ENCODE measurements at places on chromosomes 4 and X. TPM values are rescaled to one million over a fixed set of nuclear protein-coding genes. Genes with fewer than 3 reads are reported as not detected.
A peak's percentile ranks its signal among the peaks of the same experiment; 100 is the strongest.

ZXDA gene
- total RNA-seq = 0.16 TPM

SEC24B gene
- total RNA-seq = 50.7 TPM

FAM114A1 gene
- 55.6 TPM for total RNA-seq

EDNRA gene
- 140 TPM for total RNA-seq

DNA sequence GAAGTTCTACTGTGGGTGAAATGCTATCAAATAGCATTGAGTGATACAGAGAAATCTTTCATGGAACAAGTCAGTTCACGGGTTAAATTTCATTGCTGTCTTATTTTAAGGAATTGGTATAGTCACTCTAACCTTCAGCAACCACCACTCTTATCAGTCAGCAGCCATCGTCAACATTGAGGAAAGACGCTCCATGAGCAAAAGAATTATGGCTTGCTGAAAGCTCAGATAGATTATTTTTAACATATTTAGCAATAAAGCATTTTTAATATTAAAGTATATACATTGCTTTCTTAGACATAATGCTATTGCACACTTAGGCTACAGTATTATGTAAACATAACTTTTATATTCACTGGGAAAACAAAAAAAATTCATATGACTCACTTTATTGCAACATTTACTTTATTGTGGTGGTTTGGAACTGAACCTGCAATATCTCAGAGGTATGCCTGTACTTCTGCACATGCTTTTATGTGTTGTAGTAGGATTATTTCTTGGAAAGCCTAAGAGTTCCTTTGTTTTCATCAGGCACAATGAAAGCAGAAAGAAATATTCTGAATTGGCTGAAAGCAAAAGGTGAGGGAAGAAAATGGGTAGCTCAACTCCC is 586.7 kb downstream of the GBA3 start:
- DNase-seq = no peak
- H3K4me3 ChIP-seq = no peak overlapping the region
- H3K27me3 ChIP-seq = peaks cover 2% of the 10 kb centered on the region

DNA sequence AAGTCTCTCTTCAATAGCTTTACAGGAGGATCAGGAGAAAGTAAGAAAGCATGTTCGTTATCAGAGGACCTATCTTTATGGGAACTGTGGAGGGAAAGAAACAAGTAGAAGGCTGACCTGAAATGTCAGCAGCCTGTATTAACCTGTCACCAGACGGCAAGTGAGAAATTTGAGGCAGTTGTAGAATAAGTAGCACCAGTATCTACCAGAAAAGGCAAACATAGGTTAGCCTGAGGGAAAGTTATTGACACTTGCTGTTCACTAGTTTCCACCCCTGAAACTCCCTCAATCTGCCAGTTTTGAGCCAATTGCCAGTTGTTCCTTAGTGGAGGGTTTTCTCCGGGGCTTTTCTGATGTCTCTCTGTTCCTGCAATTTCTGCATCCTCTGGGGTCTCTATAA is 36.4 kb downstream of the ZNF81 start:
- no peak for DNase-seq
- no peaks in the 10 kb centered on the region for H3K4me1 ChIP-seq
- H3K27me3 ChIP-seq = no peaks in the 10 kb centered on the region
- H3K36me3 ChIP-seq = peaks cover 16% of the 10 kb centered on the region
- H3K4me3 ChIP-seq = no peak overlapping the region

GRCh38 chrX:75748431-75748830 is 36.6 kb downstream of the MAGEE2 start:
- H3K27me3 ChIP-seq = no peaks in the 10 kb centered on the region
- peak overlapping the region; percentile 33 for H3K4me3 ChIP-seq
- DNase-seq = no peak
- no peak overlapping the region for H3K27ac ChIP-seq
- peaks cover 17% of the 10 kb centered on the region for H3K36me3 ChIP-seq
- peaks cover 4% of the 10 kb centered on the region for H3K4me1 ChIP-seq

- H3K4me1 ChIP-seq = no peaks in the 10 kb centered on the region
- H3K27ac ChIP-seq = no peak overlapping the region
- H3K4me3 ChIP-seq = no peak overlapping the region
Measured at GRCh38 chrX:146433771-146434170, 375.8 kb upstream of the CXorf51B start.

DNA sequence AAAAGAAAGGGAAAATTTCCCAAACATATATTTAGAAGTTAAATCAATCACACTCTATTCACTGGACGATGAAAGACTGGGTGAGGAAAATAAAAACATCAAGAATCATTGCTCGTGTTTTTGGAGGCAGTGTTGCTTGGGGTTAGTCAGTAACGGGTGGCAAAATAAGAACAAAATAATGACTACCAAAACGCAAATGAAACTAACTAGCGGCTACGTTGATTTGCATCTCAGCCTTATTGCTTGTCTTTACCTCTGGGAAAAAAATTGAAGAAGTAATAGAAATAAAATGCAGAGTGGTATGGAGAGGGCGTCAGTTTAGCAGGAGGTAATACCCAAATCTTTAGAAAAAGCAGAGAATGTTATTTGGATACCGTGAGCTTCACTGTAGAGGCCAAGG is 86.4 kb upstream of the SORBS2 start:
- H3K27me3 ChIP-seq = peaks cover 16% of the 10 kb centered on the region
- DNase-seq = no peak
- H3K4me3 ChIP-seq = no peak overlapping the region

DNA sequence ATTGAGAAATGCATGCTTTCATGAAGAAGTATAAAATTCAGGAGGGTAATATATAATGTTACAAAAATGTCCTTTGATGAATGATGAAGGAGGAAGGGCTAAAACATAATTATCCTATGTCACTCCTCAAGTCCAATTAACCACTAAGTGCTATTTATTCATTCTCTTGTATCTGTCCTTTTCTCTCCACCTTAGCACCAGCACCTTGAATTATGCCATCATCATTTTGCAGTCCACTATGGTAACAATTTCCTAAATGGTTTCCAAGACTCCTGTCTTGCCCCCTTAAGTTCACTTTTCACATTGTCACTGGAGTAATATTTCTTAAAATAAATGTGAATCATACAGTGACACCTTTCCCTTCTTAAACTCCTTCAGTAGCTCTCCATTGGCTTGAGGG is 756.3 kb downstream of the STPG2 start:
- H3K27me3 ChIP-seq = no peaks in the 10 kb centered on the region
- H3K4me3 ChIP-seq = no peak overlapping the region
- no peak overlapping the region for H3K27ac ChIP-seq

DNA sequence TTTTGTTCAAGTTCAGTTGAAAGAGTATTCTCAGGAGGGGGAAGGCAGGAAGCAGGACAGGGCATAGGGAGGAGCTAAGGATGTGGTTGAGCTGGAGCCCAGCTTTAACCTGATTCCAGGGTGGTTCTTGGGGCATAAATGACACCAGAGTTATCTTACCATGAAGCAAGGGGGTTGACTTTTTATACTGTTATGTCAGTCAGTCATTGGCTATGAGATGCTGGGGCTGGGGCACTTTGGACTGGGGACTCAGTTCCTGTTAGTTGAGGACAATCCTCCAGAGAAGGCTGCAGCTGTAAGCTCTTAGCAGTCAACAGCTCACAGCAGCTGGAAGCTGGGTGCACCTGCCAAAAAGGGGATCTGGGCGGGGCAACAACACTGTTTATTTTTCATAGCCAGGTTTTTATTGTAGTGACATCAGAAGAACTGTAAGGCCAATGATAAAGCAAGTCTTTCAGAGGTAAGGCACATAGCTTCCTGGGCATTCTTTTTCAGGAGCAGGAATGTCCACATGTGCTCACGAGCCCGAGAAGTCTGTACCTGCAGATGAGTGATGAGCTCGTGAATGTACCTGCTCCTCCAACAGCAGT is 78.5 kb downstream of the MID1IP1 start:
- DNase-seq = no peak
- H3K4me1 ChIP-seq = no peaks in the 10 kb centered on the region
- no peaks in the 10 kb centered on the region for H3K27me3 ChIP-seq
- no peak overlapping the region for H3K27ac ChIP-seq

DNA sequence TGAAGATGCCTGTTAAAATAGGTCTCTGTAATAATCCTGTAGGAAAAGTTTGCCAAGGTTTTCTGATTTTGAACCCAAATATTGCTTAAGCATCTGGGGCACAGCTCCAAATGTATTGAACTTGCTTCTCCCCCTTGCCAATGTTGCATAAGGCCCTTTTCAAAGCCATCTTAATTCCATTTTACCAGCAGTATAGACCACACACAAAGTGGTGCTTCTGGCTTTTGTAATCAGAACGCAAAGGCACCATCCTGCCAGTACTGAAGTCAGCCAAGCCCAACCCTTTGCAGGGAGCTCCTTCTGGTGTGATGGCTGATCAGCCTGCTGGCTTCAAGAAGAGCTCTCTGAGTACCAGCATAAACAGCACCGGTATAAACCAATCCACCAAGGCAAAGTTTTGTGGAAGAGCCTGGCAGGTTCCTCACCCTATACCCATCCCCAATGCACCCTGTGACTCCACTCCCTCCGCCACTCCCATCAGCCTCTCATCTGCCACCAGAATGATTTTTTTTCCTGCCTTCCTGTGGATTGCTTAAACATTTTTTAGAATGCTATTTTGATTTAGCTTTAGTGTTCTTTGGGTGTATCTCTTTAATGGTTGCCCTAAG is 39.2 kb upstream of the USP9X start:
- no peak overlapping the region for H3K4me3 ChIP-seq
- DNase-seq = no peak
- H3K4me1 ChIP-seq = no peaks in the 10 kb centered on the region
- H3K27me3 ChIP-seq = no peaks in the 10 kb centered on the region
